ENCODE measurements at places on chromosomes 7 and 10.

DNA sequence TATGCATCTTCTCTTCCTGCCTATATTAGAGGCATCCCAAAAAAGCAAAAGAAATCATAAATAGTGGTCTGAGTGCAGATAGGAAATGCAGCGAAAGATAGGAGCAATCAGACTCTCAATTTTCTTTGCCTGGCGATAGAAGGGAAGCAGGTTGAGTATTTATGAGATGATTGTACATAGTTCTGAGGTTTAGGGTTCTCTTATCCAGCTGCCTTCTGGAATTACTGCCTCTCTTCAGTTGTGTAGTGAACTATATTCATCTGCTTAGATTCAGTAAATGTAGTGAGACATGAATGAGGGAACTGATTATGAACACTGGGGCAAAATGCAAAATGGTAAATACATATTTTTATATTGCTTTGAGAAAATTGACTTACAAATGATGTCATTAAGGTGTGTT is 93.0 kb upstream of the CYP26C1 start:
- no peak for DNase-seq

- DNase-seq, result no peak
Measured at GRCh38 chr10:103529539-103529938, 36.0 kb downstream of the NEURL1 start.

DNA sequence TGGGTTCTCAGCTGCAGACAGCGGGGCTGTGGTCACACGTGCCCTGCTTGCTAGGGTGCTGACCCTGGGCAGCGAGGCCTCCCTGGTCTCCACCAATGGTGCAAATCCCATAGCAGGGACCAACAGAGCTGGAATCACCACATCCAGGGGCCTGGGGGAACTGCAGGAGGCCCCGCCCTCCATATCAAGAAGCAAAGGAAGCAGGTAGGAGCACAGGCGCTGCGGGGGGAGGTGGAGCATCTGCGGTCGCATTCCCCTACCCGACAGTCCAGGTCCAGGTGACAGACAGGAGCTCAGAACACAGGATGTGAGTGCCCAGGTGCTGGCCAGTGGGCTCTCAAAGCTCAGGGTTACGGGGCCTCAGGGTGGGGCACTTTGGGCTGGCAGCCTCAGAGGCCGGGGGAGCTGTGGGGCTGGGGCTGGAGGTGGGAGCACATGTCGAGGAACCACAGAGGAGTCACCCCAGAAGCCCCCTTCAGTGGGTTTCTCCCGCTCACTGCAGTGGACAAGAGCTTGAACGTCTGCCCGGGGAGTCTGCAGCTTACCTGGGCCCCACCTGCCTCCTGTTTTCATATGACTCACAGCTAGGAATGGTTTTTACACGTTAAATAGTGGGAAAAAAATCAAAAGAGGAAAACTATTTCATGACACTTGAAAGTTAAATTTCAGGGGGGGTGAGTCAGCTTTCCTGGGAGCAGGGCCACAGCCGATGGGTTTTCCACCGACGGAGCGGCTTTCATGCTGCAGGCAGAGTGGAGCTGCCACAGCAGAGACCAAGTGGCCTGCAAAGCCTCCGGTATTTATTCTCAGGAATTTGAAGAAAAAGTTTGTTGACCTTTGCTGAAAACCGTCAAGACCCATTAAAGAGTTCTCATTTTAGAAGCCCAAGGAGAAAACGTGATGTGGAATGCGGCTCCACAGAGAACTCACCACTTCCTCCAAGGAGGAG is 148.7 kb upstream of the PPP2R2D start:
- no peak for DNase-seq

- peak; percentile 9 for DNase-seq
Measured at GRCh38 chr10:114874827-114875411, 53.3 kb downstream of the FHIP2A start.

DNA sequence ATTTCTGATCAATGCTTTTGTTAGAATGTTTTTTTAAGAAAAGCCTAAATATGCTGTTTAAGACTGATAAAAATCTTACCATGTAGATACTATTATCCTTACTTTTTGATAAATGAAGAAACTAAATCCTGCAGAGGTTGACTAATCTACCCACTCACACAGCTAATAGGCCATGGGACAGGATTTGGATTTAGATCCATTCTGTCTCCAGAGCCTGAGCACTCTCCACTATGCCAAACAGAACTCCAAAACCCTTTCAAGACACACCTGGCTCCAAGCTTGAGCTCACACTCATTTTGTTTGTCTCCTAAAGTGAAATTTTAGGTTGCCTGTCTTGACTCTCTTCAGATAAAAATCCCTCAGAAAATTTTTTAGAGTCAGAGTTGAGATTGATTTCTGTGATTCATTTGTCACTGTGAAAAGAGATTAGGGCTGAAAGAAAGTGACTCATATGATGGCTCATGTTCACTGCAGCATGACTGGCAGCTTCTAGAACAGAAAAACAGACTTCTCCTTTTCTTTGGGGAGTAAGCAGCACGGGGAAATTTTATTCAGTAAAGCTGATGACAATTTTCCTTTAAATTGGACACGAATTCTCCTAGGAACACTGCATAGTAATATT is 132.3 kb upstream of the POT1 start:
- DNase-seq, result no peak

- DNase-seq, result no peak
Measured at GRCh38 chr7:156446990-156447389, 193.6 kb upstream of the RNF32 start.

GRCh38 chr7:29763266-29763665 is 43.0 kb upstream of the WIPF3 start:
- no peak for DNase-seq

DNA sequence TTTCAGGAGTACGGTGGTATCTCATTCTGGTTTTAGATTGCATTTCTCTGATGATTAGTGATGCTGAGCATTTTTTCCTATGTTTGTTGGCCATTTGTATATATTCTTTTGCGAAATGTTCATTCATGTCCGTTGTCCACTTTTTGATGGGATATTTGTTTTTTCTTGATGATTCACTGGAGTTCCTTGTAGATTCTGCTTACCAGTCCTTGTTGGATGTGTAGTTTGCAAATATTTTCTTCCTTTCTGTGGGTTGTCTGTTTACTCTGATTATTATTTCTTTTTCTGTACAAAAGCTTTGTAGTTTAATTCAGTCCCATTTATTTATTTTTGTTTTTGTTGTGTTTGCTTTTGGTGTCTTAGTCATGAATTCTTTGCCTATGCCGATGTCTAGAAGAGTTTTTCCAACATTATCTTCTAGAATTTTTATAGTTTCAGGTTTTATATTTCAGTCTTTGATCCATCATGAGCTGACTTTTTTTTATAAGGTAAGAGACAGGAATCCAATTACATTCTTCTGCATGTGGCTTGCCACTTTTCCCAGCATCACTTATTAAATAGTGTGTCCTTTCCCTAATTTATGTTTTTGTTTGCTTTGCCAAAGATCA is 320.5 kb downstream of the MAGI2 start:
- no peak for DNase-seq

DNA sequence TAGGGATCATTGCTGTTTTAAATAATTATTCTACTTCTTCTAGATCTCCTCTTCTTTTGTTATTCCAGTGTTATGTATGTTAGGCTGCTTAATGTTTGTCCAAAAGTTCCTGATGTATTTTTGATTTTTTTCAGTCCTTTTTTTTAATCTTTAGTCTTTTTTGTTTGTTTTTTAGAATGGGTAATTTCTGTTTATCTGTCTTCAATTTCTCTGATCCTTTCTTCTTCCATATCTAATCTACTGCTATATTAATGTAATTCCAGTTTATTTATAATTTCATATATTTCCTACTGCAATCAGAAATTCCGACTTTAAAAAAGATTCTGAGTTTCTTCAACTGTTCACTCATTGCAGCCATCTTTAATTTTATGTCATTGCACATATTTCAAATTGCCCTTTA is 452.8 kb upstream of the POT1 start:
- no peak for DNase-seq

- DNase-seq, result no peak
Measured at GRCh38 chr7:140541513-140542227, 62.4 kb upstream of the MKRN1 start.

- no peak for DNase-seq
Measured at GRCh38 chr10:76051007-76051936, 619.8 kb downstream of the LRMDA start.

- DNase-seq, result peak; percentile 86
Measured at GRCh38 chr7:149005427-149006344, 22.6 kb downstream of the PDIA4 start.

DNA sequence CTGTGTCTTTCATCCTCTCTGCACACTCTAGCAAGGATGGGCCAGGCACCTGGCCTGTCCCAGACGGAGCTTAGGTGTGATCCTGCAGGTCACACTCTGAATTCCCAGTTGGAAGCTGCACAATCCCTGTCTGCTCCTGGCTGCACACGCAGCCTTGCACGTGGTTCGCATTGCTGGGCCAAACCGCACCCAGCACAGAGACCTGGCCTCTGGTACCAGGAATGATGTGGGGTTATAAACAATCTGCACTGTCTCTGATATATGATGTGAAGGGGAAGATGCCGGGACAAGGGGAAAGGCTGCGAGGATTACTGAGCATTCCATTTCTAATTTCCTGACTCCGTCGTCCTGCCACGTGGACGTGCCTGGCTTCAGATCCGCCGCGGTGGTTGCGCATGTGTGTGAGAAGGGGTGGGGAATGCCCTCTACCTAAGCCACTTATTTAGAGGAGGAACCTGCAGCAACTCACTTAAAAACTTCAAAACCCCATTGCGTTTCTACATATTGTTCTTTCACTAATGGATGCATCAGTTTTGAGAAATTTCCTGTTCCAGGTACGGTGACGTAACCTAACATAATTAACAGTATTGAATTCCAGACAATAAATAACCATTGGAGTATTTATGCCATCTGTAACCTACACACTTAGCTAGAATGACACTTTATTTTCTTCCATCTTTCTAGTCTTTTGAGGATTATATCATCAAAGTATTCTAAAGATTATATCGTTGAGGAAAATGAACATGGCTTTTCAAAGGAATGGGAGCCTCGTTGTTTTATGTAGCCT is 559.7 kb upstream of the MGMT start:
- DNase-seq, result no peak

DNA sequence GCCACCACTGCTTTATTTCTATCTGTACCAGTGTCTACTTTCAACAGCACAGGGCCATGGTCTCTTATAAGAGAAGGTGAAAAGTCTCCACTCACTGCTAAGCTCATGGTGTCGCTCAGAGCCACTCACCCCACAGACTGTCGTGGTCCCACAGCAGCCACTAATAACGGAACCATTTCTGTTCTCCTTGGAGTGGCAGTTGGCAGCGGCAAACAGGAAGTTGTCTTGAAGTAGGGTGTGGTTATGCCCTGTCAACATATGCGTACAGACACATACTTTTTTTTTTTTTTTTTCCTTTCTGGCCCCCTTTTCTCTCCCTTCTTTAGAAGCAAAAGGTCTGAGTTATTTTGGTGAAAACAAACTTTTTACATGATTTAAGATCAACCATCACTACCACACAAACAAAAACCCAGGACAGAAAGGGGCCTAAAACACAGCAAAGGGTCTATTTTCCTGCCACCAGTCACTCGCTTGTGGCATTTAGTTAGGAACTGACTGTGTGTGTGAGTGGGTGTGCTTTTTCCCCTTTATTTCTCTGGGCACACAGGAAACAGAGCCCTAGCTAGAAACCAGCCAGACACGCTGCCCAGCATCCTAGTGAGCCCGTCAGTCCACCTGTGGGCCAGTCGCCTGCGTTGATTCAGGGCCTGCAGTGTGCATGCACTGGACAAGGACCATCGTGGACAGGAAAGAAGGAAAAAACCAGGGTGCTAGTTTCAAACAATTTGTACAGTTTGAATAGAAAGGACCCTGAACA is 96.7 kb upstream of the EFCAB10 start:
- DNase-seq, result peak; percentile 78

GRCh38 chr7:21944616-21945453 is 864 bp downstream of the CDCA7L start:
- DNase-seq, result no peak

DNA sequence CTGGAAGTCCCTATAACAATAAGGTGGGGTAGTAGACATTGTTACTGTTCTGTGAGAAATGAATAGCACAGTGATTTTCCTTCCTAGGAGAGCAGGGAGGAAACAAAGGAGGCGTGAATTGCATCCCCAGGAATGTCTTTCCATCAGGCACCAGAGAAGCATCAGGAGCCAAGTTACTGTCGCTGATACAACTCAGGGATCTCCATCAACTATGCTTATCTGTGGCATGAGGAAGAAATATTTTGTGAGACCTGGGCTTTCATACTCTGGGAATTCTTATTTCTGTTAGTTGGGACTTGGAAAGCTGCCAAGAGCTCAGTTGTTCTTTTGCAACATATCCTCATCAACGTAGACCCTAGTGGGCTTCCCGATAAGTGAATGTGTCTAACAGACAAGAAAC is 622.3 kb downstream of the SUGCT start:
- no peak for DNase-seq

- no peak for DNase-seq
Measured at GRCh38 chr7:149616898-149617297, 119.3 kb upstream of the ZNF746 start.

GRCh38 chr10:132916421-132916841 is 25.9 kb downstream of the CFAP46 start:
- no peak for DNase-seq

DNA sequence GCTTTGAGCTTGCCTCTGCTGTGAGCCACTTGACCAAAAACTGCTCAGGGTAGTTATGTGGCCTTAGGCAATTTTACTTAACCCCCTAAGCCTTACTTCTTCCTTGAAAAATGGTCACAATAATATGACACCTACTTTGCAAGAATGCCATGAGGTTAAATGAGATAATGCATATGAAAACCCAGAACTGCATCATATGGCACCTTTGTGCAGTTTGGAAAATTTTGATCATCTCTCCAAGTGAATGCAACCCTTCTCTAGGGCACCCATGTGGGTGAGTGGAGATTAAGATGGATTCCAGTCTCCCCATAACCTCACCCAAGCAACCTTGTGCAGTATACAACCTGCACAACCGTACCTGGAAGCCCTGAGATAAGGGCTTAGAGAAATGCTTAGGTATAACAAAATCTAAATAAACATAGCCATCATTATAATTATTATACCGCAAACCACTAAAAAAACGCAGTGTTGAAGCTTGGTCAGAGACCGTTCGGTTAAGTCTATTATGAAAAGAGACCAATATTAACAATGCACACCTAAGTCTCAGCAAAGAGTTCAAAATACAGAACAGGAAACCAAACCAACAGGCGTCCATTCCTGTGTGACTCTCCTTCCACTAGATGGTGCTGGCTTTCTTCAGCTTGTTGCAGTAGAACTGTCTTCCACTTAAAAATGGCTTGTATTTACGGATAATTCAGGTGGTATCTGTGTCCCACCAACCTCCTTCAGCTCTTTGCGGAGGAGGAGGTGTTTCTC is 21.0 kb upstream of the ASB15 start:
- no peak for DNase-seq

DNA sequence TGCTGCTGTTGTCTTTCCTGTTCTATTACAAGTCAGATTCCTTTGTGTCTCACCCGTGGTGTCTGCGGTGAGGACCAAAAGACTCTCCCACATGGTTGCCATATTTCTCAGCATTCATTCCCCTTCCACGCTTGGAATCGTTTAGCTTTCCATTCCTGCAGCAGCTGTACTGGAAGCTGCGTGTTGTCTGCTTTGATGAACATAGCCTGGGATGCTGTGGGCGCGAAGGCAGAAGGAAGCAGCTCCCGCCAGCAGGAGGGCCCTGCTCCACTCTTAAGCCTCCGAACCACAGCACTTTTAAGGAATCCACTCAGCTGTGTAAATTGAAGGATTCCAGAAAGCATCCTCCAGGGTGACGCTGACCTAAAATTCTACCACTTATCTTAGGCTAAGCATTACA is 303.6 kb upstream of the PITRM1 start:
- DNase-seq, result no peak

Measured in B cell (primary cell).